ENCODE measurements at places on chromosomes 6 and 20. TPM values are rescaled to one million over a fixed set of nuclear protein-coding genes. Genes with fewer than 3 reads are reported as not detected.

DNA sequence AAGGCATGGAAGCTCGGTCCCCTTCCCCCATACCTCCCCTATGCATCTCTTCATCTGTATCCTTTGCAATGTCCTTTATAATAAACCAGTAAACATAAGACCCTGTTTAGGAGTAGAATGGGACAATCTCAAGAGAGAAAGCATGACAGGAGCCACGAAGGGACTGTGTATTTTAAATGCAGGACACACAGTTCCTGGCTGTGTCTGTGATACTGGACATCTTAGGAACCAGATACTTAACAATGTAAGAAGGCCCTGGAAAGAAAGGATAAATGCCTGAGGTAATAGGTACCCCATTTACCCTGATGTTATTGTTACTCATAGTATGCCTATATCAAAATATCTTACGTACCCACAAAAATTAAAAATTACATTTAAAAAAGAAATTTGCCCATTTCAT is 36.6 kb downstream of the NUDT3 start:
- no peak for DNase-seq

GRCh38 chr6:56890683-56891429 is 64.1 kb upstream of the BEND6 start:
- DNase-seq, result no peak

DNA sequence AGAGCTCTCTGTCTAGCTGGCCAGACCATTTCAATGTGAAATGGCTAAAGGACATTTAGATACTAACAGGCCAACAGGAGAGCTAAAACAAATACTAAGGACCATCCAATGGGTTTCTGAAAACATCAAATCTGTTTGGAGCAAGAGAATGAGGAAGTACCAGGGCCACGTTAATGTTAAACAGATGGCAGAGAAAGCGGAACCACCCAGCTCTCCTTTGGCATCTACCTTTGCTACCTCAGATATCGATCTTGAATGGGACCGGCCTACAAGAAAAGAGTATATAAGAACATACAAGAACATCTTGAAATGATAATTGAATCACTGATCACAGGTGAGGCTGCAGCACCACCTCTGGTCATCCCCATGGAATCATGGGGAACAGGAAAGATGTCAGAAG is 31.8 kb downstream of the KCNK5 start:
- no peak for DNase-seq

GRCh38 chr6:129120856-129121638 is 238.1 kb downstream of the LAMA2 start:
- no peak for DNase-seq

DNA sequence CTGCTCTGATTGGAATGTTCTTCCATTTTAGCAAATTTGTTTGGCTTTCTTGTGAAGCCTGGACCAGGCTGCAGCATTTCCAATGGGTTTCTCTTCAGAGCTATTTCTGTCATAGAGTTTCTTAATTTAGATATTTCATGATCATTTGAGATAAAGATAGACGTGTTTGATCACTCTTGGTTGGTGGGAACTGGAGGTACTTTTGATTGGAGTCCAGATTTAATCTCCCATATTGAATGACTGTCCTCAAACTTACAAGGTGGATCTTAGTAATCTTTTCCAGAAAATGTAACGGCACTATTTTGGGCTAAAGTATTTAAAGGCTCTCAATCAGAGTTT is 29.2 kb downstream of the RNF144B start:
- DNase-seq, result no peak

DNA sequence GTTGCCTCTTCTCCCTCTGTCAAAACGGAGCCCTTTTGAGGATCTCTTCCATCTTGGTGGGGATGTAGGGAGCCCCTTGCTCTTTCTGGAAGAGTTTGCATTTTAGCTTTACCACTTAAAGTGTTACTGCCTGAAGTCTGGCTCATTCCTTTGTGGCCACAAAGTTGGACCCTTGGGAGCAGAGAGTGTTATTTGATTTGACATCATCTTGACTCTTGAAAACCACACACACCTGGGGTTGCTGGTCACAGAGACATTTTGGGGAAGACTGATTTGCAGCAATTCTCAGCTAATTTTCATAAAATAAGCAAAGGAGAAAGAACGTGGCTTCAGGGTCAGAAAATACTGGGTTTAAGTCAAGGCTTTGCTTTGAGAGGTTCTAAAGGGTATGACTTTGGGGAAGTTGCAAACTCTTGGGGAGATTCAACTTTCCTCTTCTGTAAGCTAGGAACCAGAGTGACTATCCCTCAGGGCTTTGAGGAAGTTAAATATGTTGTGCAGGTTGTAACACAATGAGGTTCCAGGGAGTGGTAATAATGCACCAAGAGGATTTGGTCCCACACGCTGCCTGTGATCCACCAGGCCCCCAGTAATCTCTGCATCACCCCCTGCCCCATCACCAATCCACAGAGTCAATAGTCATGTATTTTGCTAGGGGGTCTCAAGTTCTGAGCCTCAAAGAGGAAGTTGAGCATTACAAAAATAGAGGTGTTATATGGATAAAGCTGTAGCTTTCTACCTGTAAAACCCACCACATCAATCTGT is 141.6 kb upstream of the SLC24A3 start:
- no peak for DNase-seq

GRCh38 chr6:135236732-135237131 is 55.6 kb downstream of the MYB start:
- DNase-seq, result no peak

Gene ARID1B
- polyA plus RNA-seq, result 29.2 TPM

Gene CST5
- not detected for polyA plus RNA-seq

Gene DNAH8
- polyA plus RNA-seq, result not detected

Gene POPDC3
- 108 TPM for polyA plus RNA-seq

Measured in psoas muscle (tissue), 8 donors.